ENCODE measurements at places on chromosomes 7 and 10.

DNA sequence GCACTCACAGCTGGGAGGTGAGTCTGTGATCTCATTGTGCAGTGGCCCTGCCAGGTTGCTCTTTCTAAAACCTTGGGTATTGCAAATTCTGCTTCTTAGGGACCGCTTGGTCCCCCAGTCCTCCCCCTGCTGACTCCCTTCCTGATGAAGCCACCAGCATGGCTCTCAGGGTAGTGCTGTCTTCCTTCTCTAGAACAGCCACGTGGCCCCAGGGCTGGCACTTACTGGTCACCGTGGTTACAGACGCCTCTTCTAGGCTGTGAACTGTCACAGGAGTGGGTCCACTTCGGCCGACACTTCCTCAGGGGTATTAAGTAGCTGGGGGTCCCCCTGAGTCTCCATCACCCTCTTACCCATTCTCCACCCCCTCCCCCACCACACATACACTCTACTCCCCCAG lies 2.7 kb upstream of the HTRA1 start:
- no peak for DNase-seq

- no peak for DNase-seq
Observed at GRCh38 chr7:85033263-85033662, 153.6 kb downstream of the SEMA3D start.

DNA sequence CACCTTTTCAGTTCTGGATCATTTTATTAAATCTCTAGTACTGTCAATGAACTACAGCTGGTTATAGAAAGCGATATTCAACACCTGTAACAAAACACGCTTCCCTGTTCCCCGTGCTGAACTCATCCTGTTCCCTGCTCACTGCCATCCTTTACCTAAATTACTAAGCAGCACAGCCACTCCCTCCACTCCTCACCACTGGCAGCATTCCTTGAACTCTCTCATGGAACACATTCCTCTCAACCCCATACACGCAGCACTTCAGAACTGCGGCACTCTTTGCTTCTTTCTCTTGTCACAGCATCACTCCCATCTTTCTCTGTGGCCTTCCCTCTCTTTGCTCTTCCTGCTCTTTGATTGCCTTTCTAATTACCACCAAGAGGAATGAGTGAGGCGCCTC lies 27.4 kb downstream of the RELN start:
- DNase-seq: no peak

DNA sequence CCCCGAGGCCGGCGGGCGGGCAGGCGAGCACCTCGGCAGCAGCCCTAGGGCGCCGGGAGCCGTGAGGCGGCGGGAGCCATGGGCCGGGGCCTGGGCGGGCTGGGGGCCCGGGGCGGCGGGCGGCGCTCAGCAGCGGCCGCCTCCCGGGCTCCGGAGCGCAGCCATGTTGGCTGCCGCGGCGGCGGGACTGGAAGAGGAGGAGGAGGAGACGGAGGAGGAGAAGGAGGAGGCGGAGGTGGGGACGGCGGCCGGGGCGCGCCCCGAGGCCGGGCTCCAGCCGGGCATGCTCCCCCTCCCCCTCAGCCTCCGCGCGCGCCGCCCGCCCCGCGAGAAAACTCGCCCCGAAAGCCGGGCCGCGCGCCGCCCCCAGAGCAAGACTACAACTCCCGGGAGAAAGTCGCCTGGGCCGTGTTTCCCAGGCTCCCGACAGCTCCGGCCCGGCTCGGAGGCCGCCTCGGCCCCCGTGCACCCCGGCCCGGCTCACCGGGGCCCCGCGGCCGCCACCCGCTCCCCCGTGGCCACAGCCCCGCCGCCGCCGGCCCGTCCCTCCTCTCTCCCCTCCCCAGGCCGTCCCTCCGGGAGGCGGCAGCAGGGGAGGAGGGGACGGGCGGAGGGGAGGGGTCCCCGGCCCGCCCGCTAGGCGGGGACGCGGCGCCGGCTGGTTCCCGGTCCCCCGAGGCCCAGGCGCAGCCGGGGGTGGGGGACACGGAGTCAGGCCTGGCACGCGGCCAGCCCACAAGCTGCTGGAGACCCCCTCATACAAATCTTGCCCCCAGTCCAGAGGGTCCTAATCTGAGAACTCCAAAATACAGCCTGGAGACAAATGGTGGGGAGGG lies at the start of gene DLG5:
TSS of gene DLG5 (minus strand) at position 190 of the 836 bp plus-strand sequence. CDS start 235 bp downstream, outside the sequence.
- no peak for DNase-seq

- no peak for DNase-seq
Observed at GRCh38 chr7:141649865-141650634, 51.9 kb downstream of the DENND11 start.

DNA sequence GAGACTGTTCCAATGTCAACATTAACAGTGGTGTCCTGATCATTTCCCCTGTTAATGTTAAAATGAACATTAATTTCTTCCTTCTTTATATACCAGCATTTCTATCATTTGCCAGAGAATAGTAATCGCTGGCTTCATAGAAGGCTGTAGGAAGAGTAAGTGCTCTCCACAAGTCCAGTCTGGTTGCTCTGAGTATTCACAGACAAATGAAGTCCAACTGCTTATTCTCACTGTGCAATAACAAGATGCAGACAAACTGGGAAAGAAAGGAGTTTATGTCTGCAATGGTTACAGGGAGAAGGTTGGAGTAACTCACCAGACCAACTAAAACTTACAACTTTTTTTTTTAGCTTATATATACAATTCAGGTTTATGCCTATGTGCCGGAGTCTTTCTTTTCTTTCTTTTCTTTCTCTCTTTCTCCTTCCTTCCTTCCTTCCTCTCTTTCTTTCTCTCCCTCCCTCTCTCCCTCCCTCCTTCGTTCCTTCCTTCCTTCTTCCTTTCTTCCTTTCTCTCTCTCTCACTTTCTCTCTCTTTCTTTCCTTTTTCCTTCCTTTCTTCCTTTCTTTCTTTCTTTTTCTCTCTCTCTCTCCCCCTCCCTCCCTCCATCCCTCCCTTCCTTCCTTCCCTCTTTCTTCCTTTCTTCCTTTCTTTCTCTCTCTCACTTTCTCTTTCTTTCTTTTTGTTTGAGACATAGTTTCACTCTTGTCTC lies 19.1 kb downstream of the CDC14C start:
- no peak for DNase-seq

- no peak for DNase-seq
Observed at GRCh38 chr10:132810141-132810806, 24.3 kb upstream of the NKX6-2 start.

GRCh38 chr10:104032144-104032775 lies 53.4 kb downstream of the COL17A1 start:
- DNase-seq: no peak

DNA sequence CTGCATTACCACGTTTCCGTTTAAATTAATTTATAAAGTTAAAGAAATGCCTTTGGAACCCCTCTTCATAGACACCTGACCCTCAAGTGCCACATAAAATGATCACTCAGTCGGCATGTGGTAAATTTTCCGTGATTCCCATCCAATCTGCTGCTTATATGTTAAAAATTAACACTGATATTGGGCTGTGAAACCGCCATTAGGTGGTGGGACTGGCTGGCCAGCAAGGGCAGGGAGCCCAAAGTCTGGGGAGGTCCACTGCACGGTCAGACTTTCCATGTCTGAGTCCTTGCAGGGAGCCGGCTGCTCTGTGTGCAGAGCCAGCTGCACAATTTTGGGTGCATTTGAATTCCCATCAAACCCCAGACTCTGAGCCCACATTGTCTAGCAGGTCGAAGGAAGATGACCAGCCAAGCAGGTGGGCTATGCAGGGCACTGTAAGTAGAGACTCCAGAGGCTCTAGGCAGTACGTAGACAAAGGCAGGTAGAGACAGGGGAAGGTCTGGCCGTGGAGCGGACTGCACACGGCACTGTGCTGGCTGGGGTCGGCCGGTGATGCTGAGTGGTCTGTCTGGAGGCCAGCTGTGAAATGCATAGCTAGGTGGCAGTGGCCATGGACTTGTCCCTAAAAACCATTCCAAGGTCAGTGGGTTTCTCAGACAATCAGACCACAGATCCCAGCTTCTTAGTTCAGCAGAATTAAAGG lies 122.9 kb downstream of the SH3PXD2A start:
- no peak for DNase-seq

DNA sequence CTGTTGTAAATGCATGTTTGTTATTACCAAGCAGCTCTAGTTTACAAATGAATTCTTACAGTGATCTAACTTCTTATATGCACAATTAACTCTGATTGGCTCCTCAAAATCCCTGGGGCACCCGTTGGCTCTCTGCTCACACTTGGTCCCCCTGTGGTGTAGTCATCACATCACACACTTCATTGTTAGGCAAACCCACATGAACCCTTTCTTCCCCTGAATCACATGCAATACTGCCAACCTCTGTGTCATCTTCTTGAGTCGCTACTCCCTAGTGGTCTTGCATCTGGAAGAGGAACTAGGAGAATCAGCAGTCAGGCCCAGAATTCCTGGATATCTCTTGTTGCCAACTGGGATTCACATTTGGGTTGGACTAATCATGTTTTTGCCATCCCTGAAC lies 73.1 kb downstream of the CD36 start:
- DNase-seq: no peak

GRCh38 chr7:95527033-95527775 lies 41.5 kb downstream of the ASB4 start:
- DNase-seq: no peak

- DNase-seq: no peak
Observed at GRCh38 chr10:78476844-78477243, 443.2 kb downstream of the RPS24 start.

GRCh38 chr7:96238976-96239766 lies 82.7 kb downstream of the SLC25A13 start:
- DNase-seq: no peak

- no peak for DNase-seq
Observed at GRCh38 chr7:75771224-75771623, 787 bp downstream of the CCL26 start.

DNA sequence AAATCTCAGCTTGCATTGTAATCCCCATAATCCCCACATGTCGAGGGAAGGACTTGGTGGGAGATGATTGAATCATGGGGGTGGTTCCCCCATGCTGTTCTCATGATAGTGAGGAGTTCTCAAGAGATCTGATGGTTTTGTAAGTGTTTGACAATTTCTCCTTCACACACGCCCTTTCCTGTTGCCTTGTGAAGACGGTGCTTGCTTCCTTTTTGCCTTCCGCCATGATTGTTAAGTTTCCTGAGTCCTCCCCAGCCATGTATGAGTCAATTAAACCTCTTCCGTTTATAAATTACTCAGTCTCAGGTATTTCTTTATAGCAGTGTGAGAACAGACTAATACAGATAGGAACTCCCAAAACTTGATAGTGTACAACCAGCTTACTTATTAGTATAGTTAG lies 98.6 kb downstream of the CREM start:
- DNase-seq: no peak

DNA sequence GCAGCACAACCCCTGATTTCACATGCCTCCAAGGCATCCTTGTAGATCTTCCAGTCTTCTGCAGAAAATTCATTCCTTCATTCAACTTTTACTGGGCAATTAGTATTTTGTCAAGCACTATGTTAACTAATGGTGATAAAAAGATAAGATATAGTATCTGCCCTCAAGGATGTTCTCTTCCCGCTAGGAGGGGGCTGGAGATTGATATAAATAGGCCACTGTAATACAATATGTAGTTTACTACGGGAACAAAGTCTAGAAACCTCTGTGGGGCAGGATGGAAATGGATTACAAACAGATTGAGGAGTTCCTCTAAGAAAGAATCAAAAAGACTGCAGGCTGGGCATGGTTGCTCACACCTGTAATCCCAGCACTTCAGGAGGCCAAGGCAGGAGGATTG lies 10.3 kb upstream of the PARD3 start:
- DNase-seq: no peak

- DNase-seq: no peak
Observed at GRCh38 chr7:149704507-149704906, 68.9 kb downstream of the ZNF467 start.

DNA sequence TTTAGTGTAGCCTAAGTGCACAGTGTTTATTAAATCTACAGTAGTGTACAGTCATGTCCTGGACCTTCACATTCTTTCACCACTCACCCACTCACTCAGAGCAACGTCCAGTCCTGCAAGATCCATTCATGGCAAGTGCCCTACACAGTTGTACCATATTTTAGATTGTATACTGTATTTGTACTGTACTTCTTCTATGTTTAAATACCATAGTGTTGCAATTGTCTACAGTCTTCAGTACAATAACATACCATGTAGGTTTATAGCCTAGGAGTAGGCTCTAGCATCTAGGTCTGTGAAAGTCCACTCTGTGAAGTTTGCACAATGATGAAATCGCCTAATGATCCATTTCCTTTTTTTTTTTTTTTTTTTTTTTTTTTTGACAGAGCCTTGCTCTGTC lies 12.0 kb downstream of the EEPD1 start:
- no peak for DNase-seq

- DNase-seq: no peak
Observed at GRCh38 chr7:95951997-95952795, 179.8 kb downstream of the DYNC1I1 start.

- DNase-seq: no peak
Observed at GRCh38 chr10:80498833-80499741, 38.6 kb upstream of the SH2D4B start.
